ENCODE measurements at places on chromosomes 6 and 20.

DNA sequence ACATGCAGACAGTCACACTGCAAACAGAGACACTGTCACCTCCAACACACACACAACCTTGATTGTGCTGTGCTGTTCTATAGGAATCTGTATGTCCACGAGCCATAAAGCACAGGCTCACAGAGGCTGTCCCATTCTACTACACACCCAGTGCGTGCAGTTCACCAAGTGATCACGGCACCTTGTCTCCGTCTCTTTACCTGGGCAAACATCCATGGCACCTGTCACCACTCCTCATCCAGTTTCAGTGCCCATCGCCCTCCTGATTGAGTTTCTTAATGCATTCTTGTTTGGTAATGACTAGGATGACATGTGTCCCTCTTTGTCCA is 65.8 kb upstream of the STMND1 start:
- no peak for DNase-seq

DNA sequence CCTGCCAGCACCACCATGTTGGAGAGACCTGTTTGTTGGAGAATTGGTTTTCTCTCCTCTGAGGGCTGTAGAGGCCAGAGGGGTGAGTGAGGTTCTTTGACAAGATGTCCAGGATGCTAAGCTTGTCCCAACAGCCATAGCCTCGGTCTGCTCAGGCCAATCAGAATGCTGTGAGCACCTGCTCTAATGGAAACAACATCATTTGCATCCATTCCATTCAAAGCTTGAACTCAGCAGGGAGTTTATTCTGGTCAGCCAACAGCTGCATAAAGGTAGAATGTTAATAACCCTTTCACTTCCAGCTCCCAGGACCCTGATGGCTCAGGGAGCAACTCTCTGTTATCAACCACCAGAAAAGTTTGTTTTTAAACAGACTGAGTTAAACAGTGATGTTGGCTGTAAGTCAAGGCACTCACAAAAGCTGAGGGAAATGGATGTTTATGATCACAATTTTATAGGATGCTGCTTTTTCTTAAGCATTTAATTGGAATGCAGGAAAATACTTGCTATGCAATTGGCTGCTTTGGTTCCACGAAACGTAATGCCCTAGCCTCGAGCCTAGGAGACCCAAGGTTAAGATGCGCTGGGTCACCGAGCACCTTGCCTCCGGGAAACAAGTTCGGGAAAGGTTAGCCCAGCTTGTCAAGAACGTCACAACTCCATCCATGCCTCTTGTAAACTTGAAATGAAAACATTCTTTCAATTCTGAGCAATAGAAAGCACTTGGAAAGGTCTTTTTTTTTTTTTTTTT is 155.2 kb downstream of the NFATC2 start:
- no peak for DNase-seq

- DNase-seq = no peak
These were observed 275.8 kb upstream of the PRDM1 start for GRCh38 chr6:105810105-105810921.

GRCh38 chr6:152716322-152716721 is 18.6 kb downstream of the MYCT1 start:
- DNase-seq = no peak

GRCh38 chr6:89311853-89312531 is 3.1 kb downstream of the GABRR2 start:
- no peak for DNase-seq

GRCh38 chr6:73579851-73580246 is 59.0 kb upstream of the EEF1A1 start:
- no peak for DNase-seq

GRCh38 chr20:58579069-58579818 is 64.0 kb upstream of the APCDD1L start:
- DNase-seq = no peak

- no peak for DNase-seq
These were observed 198.9 kb upstream of the SASH1 start for GRCh38 chr6:148143771-148144170.

GRCh38 chr20:5172167-5172601 is 45.4 kb downstream of the CDS2 start:
- DNase-seq = no peak

GRCh38 chr20:56656632-56657031 is 27.5 kb downstream of the TFAP2C start:
- DNase-seq = no peak

DNA sequence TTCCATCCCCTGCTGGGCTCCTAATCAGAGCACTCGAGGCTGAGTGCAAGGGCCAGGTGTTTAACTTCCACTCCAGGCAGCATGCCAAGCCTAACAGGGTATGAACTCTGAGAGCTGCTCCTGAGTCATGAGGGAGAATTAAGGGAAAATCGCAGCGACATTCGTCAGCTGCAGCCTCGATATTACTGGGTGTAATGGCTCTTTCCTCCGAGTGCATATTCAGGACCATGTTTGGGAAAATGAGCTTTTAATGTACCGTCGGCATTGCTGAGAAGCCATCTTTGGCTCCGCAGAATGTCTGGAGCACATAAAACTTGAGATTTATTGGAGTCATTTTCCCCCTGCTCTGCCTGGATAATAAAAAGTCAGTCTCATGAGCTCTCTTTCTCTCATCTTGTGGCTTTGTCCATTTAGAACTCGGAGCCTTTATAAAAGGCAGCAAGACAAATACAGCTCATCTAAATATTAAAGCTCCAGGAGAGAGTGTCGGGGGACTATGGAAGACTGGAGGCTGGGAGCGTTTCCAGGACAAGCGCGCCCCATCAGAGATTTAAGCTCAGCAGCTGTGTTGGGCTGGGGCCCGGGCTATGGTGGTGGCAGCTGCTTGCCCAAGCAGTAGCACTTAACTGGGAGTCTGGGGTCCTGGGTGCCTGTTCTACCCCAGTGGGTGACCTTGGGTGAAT is 103.7 kb downstream of the TOX2 start:
- DNase-seq = no peak

DNA sequence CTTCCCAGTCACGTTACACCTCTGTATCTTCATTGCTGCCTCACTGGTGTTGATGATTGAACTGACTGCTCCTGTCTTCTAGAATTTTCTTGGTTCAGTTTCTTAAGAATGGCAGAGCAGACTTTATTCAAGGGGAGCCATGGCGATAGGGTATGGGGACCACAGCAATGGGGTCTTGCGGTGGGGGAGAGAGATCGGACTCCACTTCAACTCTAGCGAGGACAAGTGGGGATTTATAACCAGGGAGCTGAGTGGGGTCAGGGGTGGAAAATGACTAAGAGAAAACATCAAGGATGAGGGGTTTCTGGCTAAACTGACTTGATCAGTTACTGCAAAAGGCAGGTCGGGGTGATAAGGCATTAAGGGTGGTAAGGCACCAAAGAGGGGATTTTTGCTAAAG is 156.4 kb downstream of the CD83 start:
- DNase-seq = no peak
